ENCODE measurements at places on chromosomes 4 and X.
A peak's percentile ranks its signal among the peaks of the same experiment; 100 is the strongest.

DNA sequence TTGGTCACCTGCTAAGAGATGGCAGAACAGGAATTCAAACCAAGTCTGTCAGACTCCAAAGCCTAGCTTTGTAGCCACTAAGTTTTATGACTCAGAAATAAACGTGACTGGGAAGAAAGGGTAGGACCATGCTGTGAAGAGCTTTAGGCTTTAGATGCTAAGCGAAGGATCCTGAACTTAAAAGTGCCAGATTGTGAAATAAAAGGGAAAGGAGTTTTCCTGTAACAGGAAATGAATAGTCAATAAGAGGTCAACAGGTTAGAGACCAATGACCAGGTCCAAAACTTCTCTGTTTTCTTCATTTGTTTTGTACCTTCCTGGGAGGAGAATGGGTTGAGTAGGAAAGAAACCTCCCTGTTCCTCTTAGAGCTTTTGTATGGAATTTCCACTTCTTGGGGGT lies 98.8 kb upstream of the EOLA2 start:
- no peak for DNase-seq

DNA sequence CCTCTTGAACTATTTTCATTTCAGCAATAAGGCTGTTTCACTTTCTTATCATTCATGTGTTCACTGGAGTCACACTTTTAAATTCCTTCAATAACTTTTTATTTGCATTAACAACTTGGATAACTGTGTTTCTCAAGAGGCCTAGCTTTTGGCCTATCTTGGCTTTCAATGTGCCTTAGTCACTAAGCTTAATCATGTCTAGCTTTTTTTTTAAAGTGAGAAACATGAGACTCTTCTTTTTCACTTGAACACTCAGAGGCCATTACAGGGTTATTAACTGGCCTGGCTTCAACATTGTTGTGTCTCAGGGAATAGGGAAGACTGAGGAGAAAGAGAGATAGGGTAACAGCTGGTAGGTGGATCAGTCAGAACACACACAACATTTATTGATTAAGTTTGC lies 64.0 kb upstream of the VCX2 start:
- DNase-seq, result no peak

DNA sequence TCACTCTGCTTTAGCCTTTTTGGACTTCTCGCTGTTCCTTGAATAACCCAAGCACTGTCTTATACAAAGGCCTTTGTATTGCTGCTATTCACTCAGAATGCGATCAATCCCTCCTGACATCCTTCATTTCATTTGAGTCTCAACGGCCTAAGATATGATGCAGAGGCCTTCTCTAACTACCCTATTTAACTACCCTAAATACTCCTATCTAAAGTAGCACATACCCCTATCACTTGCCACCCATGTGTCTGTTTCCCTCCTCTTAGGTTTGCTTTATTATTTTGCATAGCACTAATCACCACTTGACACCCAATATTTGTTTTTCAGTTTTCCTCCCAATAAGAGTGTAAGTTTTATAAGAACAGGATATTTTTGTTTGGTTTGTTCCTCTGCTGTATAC lies 42.3 kb upstream of the ACSL4 start:
- no peak for DNase-seq

- DNase-seq, result peak; percentile 29
These were observed 12.0 kb downstream of the EREG start for GRCh38 chr4:74376888-74377483.

DNA sequence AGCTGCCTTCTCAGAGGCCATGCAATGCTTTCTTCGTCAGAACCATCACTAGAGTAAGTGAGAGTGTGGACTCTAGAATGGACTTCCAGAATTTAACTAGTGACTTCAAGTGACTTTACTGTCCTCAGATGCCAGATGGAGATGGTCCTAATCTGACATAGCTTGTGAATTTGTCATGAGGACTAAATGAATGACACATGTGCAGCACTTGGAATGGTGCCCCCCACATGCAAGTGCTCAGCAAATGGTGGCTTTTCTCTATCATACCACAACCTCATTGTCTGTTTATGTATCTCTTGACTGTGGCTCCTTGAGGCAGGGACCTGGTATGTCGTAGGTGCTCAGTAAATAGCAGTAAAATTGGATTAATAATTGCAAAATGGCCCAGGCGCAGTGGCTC lies 91.6 kb upstream of the STX18 start:
- DNase-seq, result no peak

GRCh38 chr4:154622598-154622997 lies 10.1 kb upstream of the FGG start:
- DNase-seq, result peak; percentile 40

DNA sequence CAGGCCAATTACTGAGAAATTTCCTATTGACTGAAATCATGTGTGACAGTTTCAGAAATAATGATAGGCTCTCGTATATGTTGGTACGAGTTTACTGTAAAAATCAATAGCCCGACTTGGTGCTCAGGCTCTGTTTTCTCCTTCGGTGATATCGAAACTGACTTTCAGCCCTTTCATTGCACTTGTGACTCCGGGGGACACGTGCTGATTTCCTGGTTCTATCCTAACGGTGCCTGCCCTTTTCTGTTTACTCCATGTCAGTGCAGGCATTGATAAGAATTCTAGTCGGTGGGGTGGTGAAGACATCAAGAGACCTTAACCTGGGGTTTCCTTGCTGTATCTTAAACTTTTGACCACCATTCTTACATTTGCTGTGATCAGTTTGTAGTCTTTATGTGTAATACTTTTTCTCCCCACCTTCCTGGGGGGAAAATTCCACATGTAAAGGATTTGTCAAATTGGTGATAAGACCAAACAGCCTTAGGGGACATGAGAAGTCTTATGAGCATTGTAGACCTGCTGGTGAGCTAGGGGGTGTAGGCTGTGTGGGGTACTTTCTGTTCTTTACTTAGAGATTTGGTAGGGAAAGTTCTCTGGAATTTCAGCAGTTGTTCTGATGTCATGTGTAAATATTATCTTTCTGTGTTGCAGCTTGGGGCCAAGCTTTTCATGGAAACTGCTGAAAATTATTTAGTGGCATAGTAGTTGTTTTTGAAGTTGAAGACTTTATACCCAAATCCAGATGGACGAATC lies 52.7 kb downstream of the TMEM131L start:
- no peak for DNase-seq

GRCh38 chr4:139416073-139416673 lies 37.7 kb upstream of the RAB33B start:
- peak; percentile 47 for DNase-seq

- DNase-seq, result no peak
These were observed 343.7 kb downstream of the MID1IP1 start for GRCh38 chrX:39144956-39145355.

- no peak for DNase-seq
These were observed 44.4 kb downstream of the RBM47 start for GRCh38 chr4:40585201-40585799.

GRCh38 chr4:153645183-153645582 lies 38.9 kb upstream of the TLR2 start:
- no peak for DNase-seq

DNA sequence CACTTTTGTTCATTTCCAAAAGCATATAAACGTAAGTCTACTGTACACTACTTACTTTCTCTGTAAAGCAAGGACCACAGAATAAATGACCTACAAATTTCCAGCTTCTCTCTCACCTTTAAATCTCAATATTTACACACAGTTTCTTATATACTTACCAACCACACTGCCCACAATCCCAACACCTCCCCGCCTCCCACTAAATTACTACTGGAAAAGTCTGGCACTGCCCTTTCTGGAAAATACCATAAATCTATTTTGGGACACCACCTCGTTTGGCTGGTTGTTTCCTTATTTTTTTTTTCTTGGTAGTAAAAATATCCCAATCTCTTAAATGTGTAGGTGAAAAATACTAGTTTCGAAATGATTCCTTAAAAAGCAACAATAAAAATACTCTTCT lies 19.6 kb downstream of the FAT1 start:
- no peak for DNase-seq

DNA sequence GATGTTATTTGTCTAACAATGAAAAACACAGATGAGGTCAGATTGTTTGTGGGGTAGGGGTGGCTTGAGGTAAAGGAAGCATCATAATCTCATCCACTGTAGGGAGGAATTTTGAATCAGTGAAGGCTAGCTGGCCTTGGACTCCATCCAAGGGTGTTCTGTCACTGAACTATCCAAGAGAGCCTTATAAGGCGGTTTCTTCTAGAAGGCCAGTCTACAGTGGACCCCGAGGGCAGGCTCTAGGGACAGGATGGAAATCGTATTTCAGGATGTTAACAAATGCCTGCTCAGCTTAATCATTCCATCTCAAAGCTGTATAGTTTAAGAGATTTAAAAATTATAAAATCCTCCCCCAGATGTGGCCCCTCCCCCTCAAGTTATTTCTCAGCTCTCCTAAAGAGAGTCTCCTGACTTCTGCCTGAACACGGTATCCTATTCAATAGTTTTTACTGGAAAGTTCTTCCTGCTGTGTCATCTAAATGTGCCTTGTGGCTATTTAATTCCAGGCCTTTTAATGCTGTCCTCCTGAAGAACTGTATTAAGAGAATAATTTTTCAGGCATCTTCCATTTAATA lies 8.0 kb downstream of the IGFBP7 start:
- no peak for DNase-seq

DNA sequence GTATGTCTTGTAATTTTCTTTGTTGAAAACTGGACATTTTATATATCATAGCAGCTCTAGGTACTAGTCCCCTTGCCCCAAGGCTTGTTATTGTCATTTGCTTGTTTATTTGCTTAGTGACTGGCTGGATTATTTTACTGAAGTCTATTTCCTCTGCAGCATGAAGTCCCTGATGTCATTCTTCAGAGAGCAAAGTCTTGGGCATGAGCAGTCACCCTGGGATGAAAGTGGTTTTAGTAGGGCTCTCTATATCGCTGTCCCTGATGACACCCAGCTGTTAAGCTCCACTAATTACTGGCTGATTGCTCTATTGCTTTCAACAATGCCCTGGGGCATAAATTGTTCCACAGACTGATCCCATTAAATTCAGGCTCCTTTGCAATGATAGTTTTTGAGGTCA lies 113.5 kb upstream of the USP9X start:
- no peak for DNase-seq

DNA sequence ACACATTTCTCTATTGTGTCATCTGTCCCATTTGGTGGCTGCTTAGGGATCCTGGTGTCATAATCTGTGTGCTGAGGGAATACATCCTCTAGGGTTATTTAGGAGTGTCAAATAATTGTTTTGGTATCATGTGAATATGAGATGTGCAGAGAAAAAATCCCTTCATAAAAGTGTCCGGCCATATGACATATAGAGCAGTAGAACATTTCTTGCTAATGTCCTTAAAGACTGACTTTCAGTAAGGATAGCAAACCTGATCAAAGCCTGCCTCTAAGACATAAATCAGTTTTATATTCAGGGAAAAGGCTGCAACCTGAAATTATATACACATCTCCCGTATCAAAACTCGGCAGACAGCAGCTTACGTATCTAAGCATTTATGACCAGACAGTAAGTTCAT lies 211.6 kb downstream of the ADAM29 start:
- DNase-seq, result no peak

DNA sequence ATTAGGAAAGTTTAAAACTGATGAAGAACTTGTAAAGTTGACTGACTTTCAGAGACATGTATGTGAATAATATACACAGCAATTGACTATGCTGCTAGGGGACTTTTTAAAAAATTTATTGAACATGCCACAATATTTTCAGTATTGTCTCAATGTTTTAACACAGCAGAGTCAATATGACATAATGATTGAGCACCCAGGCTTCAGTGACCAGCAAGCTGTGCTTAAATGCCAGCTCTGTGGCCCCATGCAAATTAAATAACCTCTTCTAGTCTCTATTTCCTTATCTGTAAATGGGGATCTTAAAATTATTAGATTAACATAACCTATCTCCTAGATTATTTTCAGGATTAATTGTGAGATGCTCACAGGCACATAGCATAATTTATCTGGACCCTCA lies 56.8 kb upstream of the TXK start:
- DNase-seq, result no peak

DNA sequence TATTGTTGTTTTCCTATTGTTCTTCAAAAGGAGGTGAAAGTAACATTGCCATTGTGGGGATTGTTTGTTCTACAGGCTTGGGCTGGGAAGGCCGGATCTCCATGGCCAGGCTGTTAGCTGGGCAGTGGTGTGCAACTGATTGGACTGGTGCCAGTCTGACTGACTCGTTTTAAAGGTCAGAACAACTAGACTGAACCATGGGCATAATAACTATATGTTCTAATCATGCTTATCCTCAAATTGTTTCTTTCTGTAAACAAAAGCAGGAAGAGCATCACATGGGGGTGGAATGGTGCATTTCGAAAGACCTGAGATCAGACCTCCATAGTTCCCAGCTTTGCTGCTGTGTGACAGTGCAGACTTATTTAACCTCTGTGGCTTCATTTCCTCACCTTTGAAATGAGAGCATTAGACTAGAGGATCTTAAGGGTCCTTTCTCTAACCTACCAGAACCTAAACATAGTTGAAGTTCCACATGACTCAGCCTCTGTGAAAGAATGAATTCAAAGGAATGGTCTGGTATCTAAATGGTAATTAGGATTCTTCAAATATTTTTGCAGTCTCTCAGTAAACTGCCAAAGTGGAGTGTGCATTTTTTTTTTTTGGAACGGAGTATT lies 66.7 kb upstream of the PGRMC2 start:
- DNase-seq, result no peak

GRCh38 chrX:142428916-142429315 lies 223.8 kb upstream of the MAGEC2 start:
- DNase-seq, result no peak

DNA sequence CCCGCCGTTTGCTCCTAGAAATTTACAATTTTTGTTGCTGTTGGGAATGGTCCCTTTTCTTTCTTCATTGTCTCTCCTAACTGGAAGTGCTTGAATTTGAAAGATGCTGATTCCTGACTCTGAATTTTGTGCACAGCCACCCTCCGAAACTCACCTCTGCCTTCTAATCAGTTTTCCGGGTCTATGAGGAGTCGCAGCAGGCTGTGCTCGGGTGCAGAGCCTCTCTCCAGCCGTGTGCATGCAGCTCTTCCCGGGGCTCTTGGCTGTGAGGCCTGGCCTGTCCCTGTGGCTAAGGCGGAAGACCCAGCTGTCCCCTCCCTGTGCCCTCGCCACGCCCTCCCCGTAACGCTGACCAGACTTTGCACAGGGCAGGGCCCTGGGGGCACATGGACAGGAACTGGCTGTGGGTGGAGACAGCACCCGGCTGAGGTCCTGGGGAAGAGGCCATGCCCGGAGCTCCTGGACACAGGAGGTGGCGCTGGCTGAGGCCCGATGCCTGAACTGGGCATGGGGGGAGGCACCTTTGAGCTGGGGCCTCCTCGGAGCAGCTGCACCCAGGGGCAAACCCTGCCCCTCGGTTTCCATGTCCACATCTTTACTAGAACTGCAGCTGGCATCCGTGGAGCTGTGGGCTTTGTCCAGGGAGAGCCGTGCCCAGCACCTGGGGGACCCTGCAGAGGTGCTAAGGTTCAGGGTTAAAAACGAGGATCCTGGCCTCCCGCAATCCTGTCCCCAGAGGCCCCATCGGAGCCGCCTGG lies 32.6 kb upstream of the SPON2 start:
- no peak for DNase-seq

Measured in CD4-positive, alpha-beta T cell treated with Interleukin-15 for 4 hours (primary cell).